ENCODE measurements at places on chromosomes 13 and 19.

DNA sequence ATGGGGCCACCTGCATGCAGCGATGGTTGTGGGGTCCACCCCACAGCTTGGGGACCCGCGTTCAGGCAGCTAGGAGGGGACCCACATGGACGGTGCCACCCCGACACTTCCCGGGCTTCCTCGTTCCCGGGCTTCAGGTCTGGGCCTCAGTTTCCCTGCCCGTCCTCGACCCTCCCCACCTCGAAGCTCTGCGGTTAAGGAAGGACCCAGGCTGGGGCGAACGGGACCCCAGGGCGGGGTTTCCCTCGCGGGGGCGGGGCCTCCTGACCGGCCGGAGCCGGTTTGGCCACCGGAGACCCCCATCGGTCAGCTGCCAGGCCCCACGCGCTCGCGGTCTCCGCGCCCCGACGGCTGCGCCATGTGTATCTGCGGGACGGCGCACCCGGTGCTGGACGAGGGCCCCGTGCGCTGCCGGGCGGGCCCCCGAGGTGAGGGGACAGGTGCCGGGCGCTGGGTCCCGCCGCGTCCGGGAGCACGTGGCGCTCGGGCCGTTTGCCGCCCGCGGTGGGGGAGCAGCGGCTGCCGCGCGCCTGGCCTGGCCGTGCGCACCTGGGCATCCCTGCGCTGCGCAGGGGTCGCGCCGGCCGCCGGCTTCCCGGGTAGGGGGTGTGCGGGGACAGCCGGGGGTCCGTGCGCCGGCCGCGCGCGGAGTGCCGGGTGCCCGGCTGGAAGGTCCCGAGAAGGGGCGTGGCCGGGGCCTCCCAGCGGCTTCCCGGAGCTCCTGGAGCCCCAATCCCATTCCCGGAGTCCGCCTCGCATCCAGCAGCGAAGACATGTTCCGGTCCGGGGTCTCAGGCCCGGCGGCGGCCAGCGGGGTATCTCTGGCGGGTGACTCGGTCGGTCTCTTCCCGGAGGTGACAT is 4.2 kb downstream of the ARHGAP45 start:
- DNase-seq: no peak

DNA sequence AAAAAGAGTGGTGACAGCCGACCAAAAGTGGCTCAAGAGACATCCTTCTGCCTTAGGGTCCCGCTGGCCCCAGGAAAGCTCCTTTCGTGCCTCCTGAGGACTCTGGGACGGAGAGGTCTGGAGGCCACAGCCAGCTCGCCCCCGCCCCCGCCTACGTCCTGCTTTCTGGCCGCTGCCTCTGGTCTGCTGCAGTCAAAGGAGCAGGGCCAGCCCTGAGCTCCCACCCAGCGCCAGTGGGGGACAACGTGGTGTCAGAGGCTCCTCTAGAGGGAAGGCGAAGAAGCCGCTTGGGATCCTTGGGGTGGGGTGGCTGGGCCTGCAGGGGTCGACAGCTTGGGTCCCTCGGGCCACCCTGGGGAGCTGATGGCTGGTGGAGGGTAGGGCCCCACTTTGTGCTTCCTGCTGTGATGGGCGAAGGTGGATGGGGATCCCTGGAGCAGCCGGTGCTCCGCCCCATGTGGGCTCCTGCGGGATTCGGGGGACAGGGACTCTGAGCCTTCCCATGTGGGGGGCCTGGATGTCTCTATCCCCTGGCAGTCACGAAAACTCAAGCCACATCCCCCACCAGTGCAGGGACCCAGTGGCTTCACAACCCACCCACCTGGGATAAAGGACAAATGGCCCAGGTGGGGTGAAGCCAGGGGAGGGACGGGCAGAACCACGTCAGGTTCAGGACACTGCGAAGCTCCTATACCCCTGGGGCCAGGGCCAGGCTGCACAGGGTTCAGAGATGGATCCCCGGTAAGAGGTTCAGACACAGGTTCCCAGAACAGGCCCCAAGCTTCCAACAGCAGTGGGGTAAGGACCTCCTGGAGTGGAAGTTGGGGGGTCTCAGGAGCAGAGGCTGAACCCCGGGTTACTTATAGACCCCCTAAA is 9.0 kb upstream of the DIRAS1 start:
- DNase-seq: no peak

DNA sequence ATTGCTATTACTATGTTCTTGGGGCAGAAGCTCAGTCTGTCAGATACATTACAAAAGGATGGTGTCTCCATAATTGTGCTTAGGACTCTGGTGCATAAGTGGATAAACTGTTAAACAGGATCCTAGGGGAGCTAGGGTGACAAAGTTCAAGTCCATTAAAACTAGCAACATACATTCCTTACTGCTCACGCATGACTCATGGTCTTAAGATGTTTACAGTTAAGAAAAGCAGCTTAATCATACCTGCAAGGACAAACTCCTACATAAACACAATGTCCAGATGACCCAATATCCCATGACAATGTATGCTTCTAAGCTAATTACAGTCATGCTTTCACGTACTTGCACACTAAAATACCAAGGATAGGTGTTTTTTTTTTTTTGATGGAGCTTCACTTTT is 3.5 kb upstream of the ZNF701 start:
- DNase-seq: no peak

GRCh38 chr13:44695520-44695919 is 119.4 kb upstream of the TSC22D1 start:
- DNase-seq: no peak

- DNase-seq: no peak
Observed at GRCh38 chr19:37999309-38000213, 92.6 kb downstream of the SIPA1L3 start.

DNA sequence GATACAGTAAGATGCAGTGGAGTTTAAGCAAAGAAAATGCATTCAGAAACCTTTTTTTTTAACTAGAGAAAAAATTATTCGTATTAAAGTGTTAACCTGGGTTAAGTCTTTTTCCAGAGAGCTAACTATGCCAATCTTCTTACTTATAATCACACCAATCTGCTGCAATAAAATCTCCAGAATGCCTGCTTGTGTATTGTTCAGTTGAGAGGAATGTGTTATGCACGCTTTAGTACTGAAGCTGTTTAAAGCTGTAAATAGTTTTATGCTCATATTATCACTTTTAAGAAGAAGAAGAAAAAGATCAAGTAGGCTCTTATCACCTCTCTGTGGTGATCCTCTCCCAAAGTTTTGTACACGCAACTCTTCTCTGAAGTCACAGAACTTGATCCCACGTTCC is 528.7 kb downstream of the RFC3 start:
- DNase-seq: no peak

- DNase-seq: no peak
Observed at GRCh38 chr19:12891553-12892021, 627 bp downstream of the GCDH start.

- DNase-seq: no peak
Observed at GRCh38 chr19:43224855-43225253, 19.4 kb upstream of the PSG4 start.

- DNase-seq: peak; percentile 96
Observed at GRCh38 chr19:4539693-4540581, at the start of gene LRG1. Gene LRG1 (minus strand): TSS chr19:4540036. CDS start chr19:4540013, 23 bp downstream.

GRCh38 chr19:31531326-31531725 is 182.1 kb upstream of the TSHZ3 start:
- DNase-seq: no peak

GRCh38 chr13:43405457-43405856 is 381.3 kb downstream of the ENOX1 start:
- no peak for DNase-seq

DNA sequence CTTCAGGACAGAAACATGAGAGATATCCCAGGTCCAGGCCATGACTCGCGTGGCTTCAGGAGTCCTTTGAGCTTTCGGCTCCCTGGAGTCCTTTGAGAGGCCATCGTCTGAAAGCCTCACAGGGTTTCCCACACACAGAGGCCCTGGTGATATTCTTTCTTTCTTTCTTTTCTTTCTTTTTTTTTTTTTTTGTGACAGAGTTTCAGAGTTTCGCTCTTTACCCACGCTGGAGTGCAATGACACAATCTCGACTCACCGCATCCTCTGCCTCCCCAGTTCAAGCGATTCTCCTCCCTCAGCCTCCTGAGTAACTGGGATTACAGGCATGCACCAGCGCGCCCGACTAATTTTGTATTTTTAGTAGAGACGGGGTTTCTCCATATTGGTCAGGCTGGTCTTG is 5.5 kb downstream of the SIN3B start:
- DNase-seq: no peak
